ENCODE measurements at places on chromosomes 3 and 15.

GRCh38 chr3:14415501-14415900 lies 13.1 kb downstream of the SLC6A6 start:
- DNase-seq, result no peak

- DNase-seq, result no peak
Observed at GRCh38 chr3:14289590-14290461, 111.2 kb downstream of the LSM3 start.

DNA sequence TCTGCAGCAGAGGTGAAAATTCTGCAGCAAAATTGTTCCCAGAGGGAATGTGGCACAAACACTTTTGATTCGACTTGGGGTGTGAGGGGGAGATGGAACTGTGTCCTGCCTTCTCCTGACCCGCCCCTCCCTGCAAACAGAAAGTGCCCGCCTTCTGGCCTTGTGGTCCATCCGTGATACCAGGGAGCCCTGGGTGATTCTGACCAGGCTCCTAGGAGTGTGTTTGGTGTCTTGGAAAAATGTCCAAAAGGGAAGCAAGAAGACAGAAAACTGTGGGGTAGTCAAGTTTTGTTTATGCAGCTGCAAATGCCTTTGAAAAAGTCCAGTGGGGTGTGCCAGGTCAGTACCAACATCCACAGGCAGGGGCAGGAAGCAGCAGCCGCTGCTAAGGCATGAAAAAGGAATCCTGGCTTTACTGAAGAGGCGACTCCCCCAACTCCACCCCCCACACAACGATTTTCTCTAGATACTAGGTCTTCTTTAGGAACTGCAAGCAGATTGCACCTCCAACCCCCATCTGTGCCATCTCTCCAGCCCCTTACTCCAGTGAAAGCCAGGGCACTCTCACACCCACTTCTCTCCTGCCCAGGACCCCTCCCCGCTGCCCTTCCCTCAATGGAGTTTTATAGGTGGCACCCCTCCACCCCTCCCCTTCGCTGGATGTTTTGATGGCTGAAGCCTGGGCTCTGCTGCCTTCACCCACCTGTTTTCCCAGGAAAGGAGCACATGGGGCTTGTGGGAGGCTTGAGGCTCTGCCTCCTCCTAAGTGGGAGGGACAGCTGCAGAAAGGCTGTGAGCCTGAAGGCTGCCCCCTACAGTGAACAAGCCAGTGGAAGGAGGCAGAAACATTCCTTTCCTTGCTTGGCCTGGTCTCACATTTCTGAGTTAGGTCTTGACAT lies 82.4 kb upstream of the HERC1 start:
- no peak for DNase-seq

- DNase-seq, result no peak
Observed at GRCh38 chr15:75025107-75025506, 1.7 kb downstream of the PPCDC start.

- no peak for DNase-seq
Observed at GRCh38 chr15:56320861-56321260, 44.4 kb upstream of the TEX9 start.

DNA sequence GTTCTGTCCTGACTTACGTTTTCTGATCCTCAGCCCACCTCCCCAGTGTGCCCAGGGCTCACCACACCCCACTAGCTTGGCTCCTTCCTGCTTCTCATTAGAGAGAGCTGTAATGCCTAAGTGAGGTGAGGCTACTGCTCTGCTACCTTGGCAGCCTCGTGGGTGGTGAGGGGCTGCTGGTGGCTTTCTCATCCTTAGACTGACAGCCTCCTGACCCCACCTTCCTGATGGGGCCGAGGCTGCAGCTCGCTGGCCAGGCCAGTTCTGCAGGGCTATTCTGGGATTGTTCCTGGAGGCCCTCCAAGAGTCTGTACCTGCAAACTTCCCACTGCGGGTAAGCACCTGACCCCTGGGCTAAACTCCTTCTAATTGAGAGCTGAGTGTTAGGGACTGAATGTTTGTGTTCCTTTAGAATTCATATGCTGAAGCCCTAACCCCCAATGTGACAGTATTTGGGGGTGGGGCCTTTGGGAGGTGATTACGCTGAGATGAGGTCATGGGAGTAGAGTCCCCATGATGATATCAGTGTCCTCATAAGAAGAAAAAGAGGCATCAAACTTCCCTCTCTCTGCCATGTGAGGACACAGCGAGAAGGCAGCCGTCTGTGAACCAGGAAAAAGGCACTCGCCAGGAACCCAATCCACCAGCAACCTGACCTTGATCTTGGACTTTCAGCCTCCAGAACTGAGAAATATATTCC lies 38.1 kb upstream of the IQSEC1 start:
- no peak for DNase-seq

GRCh38 chr15:74336061-74337005 lies 31.1 kb downstream of the CYP11A1 start:
- no peak for DNase-seq

DNA sequence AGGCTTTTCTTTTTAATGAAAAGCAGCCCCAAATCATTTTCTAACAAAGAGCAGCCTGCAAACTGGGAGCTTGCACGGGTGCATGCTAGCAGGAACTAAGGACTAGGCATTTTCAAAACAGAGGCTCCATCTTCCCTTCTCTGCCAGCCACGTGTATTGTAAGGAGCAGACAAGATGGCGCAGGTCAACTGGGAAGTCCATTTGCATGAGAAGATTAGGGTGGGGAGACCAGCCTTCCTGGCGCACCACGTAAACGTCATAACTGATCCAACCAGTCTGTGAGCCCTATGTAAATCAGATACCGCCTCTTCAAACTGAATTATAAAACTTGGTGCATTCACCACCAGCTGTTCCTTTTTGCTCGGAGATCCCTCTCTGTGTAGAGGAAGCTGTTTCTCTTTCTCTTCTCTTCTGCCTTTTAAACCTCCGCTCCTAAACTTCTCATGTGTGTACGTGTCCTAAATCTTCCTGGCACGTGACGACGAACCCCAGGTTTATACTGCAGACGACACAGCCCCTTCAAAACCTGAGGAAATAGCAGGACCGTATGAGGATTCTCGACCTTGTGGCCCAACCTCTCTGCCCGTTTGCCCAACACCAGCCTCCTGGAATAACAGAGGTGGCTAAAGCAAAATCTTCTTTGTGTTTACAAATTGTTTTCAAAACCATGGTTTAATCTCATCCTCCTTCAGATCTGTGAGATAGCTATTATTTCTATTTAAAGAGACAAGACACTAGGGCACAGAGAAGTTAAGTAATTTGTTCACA lies 26.4 kb upstream of the SLC30A4 start:
- DNase-seq, result no peak

DNA sequence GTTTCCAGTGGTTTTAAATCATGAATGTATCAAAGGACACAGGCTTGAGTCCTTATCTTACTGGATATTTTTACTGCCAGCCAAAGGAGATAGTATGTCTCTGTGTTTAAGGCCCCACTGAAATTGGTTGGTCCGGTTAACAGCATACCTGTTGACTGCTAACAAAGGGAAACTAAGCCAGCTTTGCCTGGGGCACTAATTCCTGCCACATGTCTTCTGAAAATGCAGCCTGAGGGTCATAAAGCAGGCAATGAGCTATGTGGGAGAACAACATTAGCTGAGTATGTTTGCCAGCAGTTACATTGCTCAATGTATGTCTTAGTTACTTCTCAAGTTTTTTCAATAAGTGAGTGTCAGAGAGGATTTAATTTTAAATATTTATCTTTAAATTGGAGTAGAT lies 12.4 kb downstream of the PLS1 start:
- DNase-seq, result no peak
